Osteocyte (in vitro differentiated cells): ENCODE measurements at places on chromosomes 13 and 19. TPM values are rescaled to one million over a fixed set of nuclear protein-coding genes. Genes with fewer than 3 reads are reported as not detected.

The PCDH17 gene
- 0.57 and 0.62 TPM in 2 replicates for total RNA-seq

The CPAMD8 gene
- total RNA-seq: 294 and 296 TPM in 2 replicates

The CLC gene
- total RNA-seq: not detected in 2 replicates

DNA sequence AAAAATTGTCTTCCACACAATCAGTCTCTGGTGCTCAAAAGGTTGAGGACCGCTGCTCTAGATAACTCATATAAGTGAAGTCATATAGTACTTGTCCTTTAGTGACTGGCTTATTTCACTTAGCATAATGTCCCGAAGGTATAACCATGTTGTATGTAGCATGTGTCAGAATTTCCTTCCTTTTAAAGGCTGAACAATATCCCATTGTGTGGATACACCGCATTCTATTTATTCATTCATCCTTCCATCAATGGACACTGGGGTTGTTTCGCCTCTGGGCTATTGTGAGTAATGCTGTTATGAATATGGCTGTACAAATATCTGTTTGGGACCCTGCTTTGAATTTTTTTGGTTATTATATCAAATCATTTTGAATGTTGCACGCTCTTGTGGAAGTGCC, 4.6 kb upstream of the LYPD5 start:
- no peak for DNase-seq
- no peak overlapping the region for H3K27ac ChIP-seq
- peaks cover 38% of the 10 kb centered on the region for H3K27me3 ChIP-seq
- H3K36me3 ChIP-seq: no peaks in the 10 kb centered on the region

GRCh38 chr19:42596391-42597072, 1.8 kb upstream of the CEACAM8 start:
- H3K27ac ChIP-seq: no peak overlapping the region
- H3K36me3 ChIP-seq: no peaks in the 10 kb centered on the region
- no peaks in the 10 kb centered on the region for H3K27me3 ChIP-seq
- H3K4me1 ChIP-seq: no peaks in the 10 kb centered on the region
- no peak for DNase-seq
- H3K4me3 ChIP-seq: no peak overlapping the region

GRCh38 chr13:65834897-65835296, 1395.2 kb downstream of the PCDH9 start:
- no peak for DNase-seq
- peaks cover 2% of the 10 kb centered on the region for H3K4me1 ChIP-seq
- H3K36me3 ChIP-seq: no peaks in the 10 kb centered on the region
- H3K4me3 ChIP-seq: no peak overlapping the region
- H3K27me3 ChIP-seq: no peaks in the 10 kb centered on the region

- H3K4me3 ChIP-seq: no peak overlapping the region
- H3K27me3 ChIP-seq: no peaks in the 10 kb centered on the region
- H3K36me3 ChIP-seq: no peaks in the 10 kb centered on the region
- H3K4me1 ChIP-seq: no peaks in the 10 kb centered on the region
- no peak for DNase-seq
- H3K27ac ChIP-seq: no peak overlapping the region
These were observed 80.7 kb upstream of the OLFM4 start for GRCh38 chr13:52947921-52948373.

- no peak for DNase-seq
- H3K36me3 ChIP-seq: peaks cover 32% of the 10 kb centered on the region
- H3K4me1 ChIP-seq: no peaks in the 10 kb centered on the region
These were observed 15.6 kb upstream of the ZNF730 start for GRCh38 chr19:23101241-23101640.

GRCh38 chr19:46928951-46929350, 68.2 kb downstream of the ARHGAP35 start:
- peaks cover 3% of the 10 kb centered on the region for H3K36me3 ChIP-seq
- H3K27ac ChIP-seq: peak overlapping the region; percentile 93
- H3K27me3 ChIP-seq: no peaks in the 10 kb centered on the region
- DNase-seq: no peak
- peaks cover 85% of the 10 kb centered on the region for H3K4me1 ChIP-seq

GRCh38 chr19:38848299-38849146, 1.3 kb downstream of the HNRNPL start:
- H3K4me1 ChIP-seq: peaks cover 44% of the 10 kb centered on the region
- peak overlapping the region; percentile 91 for H3K4me3 ChIP-seq
- no peaks in the 10 kb centered on the region for H3K27me3 ChIP-seq
- no peak for DNase-seq
